Fibroblast of skin of left biceps (primary cell): ENCODE measurements at places on chromosomes 12 and 14.

GRCh38 chr14:93323600-93324174 lies 9.1 kb downstream of the BTBD7 start:
- DNase-seq, result no peak

- DNase-seq, result no peak
These were observed 1.3 kb downstream of the TRIM9 start for GRCh38 chr14:51093371-51094281.

GRCh38 chr12:84825149-84825548 lies 87.5 kb downstream of the SLC6A15 start:
- no peak for DNase-seq

DNA sequence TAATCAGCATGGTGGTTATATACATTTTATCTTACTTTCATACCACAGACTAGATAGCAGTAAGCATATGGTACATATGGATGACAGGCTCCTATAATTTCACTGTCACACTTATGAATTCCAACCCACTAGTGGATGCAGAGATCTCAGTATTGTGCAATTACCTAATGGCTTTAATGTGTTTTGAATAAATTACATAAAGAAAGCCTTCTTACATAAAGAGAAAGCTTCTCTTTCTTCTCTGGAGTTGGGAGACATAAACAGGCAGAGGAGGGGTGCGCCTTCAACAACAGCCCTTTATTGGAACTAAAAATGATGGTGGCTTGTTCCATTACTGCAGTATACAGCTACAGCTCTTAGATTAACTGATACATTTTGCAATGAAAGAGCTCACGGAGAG lies 52.6 kb downstream of the SAV1 start:
- no peak for DNase-seq

GRCh38 chr14:94112513-94113063 lies 2.1 kb downstream of the IFI27 start:
- no peak for DNase-seq

DNA sequence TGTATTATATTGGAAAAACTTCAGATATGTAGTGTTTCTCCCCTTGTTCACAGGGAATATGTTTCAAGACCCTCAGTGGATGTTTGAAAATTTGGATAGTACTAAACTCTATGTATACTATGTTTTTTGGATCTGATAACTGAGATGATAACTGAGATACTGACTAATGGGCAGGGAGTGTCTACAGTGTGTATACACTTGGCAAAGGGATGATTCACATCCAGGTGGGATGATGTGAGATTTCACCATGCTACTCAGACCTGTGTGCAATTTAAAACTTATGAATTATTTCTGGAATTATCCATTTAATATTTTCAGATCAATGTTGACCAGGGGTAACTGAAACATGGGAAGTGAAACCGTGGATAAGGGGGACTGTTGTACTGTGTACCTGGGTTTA lies 13.8 kb downstream of the RAD51B start:
- DNase-seq, result no peak
